ENCODE measurements at places on chromosomes 2 and 18. TPM values are rescaled to one million over a fixed set of nuclear protein-coding genes. Genes with fewer than 3 reads are reported as not detected.

The HNRNPA3 gene
- total RNA-seq = 173 TPM

The SERPINB2 gene
- not detected for total RNA-seq

GRCh38 chr2:84882414-84882738 lies 1.5 kb upstream of the TRABD2A start:
- H3K27me3 ChIP-seq = peaks cover 18% of the 10 kb centered on the region
- no peaks in the 10 kb centered on the region for H3K4me1 ChIP-seq
- H3K4me3 ChIP-seq = no peak overlapping the region
- H3K36me3 ChIP-seq = no peaks in the 10 kb centered on the region

- H3K27ac ChIP-seq = no peak overlapping the region
- DNase-seq = peak; percentile 76
- H3K4me1 ChIP-seq = no peaks in the 10 kb centered on the region
Measured at GRCh38 chr2:128817171-128817570, 498.5 kb upstream of the HS6ST1 start.

- peak; percentile 46 for DNase-seq
- H3K27me3 ChIP-seq = no peaks in the 10 kb centered on the region
- H3K4me3 ChIP-seq = no peak overlapping the region
- no peaks in the 10 kb centered on the region for H3K36me3 ChIP-seq
- no peaks in the 10 kb centered on the region for H3K4me1 ChIP-seq
Measured at GRCh38 chr2:165587335-165587938, 117.9 kb downstream of the CSRNP3 start.

Data from kidney (tissue), 22 donors.